ENCODE measurements at places on chromosomes 4 and X. TPM values are rescaled to one million over a fixed set of nuclear protein-coding genes. Genes with fewer than 3 reads are reported as not detected.

GRCh38 chrX:30141966-30142365 is 73.4 kb upstream of the MAGEB2 start:
- no peaks in the 10 kb centered on the region for H3K27me3 ChIP-seq
- H3K27ac ChIP-seq, result no peak overlapping the region
- H3K36me3 ChIP-seq, result no peaks in the 10 kb centered on the region
- H3K4me3 ChIP-seq, result no peak overlapping the region
- no peaks in the 10 kb centered on the region for H3K4me1 ChIP-seq

GRCh38 chr4:186192066-186192612 is 772 bp downstream of the CYP4V2 start:
- H3K4me1 ChIP-seq, result peaks cover 25% of the 10 kb centered on the region
- H3K36me3 ChIP-seq, result peaks cover 8% of the 10 kb centered on the region
- peak overlapping the region; percentile 85 for H3K4me3 ChIP-seq
- peak; percentile 50 for DNase-seq
- peak overlapping the region; percentile 85 for H3K27ac ChIP-seq
- peaks cover 7% of the 10 kb centered on the region for H3K27me3 ChIP-seq

- no peak overlapping the region for H3K4me3 ChIP-seq
- H3K27ac ChIP-seq, result no peak overlapping the region
- peaks cover 61% of the 10 kb centered on the region for H3K36me3 ChIP-seq
- H3K27me3 ChIP-seq, result no peaks in the 10 kb centered on the region
These were observed 95.0 kb downstream of the ZNF827 start for GRCh38 chr4:145843639-145844038.

- H3K4me1 ChIP-seq, result no peaks in the 10 kb centered on the region
- H3K27me3 ChIP-seq, result no peaks in the 10 kb centered on the region
- no peak for DNase-seq
- H3K4me3 ChIP-seq, result no peak overlapping the region
- H3K27ac ChIP-seq, result no peak overlapping the region
These were observed 559.6 kb upstream of the AMOT start for GRCh38 chrX:113400193-113400704.

The NKX6-1 gene
- not detected for total RNA-seq

The CORIN gene
- total RNA-seq, result 1.1 TPM

The DYNLT3 gene
- 13.0 TPM for total RNA-seq

DNA sequence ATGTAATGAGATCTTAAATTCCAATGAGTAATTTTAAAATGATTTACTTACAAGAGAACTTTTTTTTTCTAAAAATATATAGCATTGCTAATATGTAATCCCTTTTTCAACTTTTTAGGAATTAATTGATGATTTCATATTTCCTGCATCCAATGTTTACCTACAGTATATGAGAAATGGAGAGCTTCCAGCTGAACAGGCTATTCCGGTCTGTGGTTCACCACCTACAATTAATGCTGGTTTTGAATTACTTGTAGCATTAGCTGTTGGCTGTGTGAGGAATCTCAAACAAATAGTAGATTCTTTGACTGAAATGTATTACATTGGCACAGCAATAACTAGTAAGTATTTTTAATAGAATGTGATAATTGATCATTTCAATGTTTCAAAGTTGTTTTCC is 113.2 kb downstream of the USP9X start:
- H3K27ac ChIP-seq, result no peak overlapping the region
- H3K4me1 ChIP-seq, result no peaks in the 10 kb centered on the region
- no peak for DNase-seq
- no peak overlapping the region for H3K4me3 ChIP-seq
- peaks cover 32% of the 10 kb centered on the region for H3K36me3 ChIP-seq

DNA sequence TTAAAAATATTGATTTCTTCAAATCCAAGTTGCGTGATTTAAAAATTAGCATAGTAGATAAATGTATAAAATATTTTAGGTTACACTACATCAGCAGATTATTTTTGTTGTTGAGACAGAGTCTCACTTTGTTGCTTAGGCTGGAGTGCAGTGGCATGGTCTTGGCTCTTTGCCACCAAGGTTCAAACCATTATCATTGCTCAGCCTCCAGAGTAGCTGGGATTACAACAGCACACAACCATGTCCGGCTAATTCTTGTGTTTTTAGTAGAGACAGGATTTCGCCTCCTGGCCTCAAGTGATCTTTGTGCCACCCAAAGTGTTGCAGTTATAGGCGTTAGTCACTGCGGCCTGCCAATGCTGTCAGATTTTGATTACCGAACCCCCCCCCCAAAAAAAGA is 1390.5 kb upstream of the TENM3 start:
- H3K4me3 ChIP-seq, result no peak overlapping the region
- DNase-seq, result no peak
- H3K27me3 ChIP-seq, result no peaks in the 10 kb centered on the region

DNA sequence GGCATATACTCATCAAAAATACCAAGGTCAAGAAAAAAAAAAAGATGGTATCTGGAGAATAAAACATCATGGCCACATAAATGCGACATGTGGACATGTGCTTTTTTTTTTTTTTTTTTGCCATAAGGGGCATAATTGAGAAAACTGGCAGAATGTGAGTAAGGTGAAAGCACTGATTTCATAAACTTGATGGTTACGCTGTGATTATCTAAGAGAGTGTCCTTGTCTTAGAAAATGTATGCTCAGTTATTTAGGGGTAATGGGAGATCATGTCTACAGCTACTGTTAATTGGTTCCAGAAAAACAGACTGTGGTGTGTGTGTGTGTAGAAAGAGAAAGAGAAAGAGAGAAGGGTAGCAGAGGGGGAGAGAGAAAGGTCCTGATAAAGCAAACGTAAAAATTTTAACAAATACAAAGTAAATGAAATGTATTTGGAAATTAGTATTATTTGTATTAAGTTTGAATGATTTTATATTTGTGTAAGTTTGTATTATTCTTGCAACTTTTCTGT is 8.1 kb downstream of the DNAJB14 start:
- H3K27ac ChIP-seq, result no peak overlapping the region
- H3K4me3 ChIP-seq, result no peak overlapping the region
- H3K4me1 ChIP-seq, result peaks cover 6% of the 10 kb centered on the region
- no peak for DNase-seq

The GLOD5 gene
- not detected for total RNA-seq

DNA sequence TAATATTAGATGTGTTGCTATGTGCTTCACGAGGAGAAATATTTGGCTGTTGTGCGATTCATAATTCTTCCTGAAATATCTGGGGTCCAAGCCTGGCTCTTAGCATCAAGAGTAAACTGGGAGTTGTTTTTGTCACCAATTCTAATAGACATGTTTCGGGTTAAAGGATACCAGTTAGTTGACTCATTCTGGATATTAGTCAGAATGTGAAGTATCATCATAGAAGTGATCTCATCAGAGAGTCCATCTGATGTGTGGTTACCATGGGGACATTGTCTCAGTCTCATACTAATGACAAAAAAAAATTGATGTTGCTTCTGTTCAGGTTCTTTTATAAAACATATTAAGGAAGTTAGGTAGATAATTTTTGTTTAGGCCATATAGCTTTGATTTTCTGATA is 57.2 kb upstream of the MTMR1 start:
- no peak for DNase-seq
- H3K4me3 ChIP-seq, result no peak overlapping the region
- no peaks in the 10 kb centered on the region for H3K27me3 ChIP-seq
- H3K36me3 ChIP-seq, result peaks cover 3% of the 10 kb centered on the region
- peaks cover 12% of the 10 kb centered on the region for H3K4me1 ChIP-seq

DNA sequence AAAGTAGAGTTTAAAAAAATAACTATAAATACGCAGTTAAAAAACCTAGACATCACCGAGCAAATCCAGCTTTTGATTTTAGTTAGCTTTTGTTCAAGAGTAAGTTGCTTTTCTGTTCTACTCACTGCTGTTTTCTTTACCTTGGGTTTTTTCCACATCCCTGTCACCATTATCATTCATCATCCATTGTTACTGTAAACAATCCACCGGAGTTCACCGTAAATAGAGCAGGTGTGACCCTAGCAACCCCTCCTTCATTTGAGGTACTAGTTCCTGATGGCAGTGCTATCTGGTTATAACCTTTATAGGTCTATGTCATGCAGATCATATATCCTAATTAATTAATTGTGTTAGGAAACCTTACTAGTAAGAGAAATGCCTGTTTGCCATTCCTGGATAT is 43.0 kb upstream of the TEX13D start:
- no peak for DNase-seq
- H3K4me3 ChIP-seq, result no peak overlapping the region
- H3K4me1 ChIP-seq, result no peaks in the 10 kb centered on the region
- H3K27ac ChIP-seq, result no peak overlapping the region

DNA sequence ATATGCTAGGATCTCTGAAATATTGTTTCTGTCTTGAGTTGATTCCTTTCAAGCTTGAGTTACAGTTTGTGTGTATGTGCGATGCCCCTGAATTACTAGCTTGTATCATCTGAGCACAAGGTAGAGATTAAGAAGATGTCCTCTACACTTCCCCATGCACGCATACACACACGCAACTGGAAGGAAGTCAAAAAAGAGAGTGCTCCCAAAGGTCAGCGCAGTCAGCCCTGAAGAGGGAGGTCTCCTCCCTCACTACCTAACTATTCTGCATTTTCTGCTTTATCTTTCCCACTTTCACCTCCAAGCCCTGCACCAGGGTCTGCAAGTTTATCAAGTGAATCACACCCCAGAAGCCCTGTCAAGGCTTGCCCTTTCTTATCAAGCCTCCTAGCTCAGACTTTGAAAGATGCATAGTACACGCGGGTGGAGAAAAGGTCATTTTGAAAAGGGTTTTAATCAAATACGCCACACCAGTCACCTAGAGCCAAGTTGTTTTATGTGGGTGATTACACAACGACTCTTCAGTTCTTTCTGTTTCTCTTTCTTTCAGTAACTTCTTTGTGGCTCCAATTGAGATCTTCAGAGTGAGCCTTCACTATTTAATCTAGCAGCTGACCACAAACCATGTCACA is 127.7 kb downstream of the ASB9 start:
- H3K27ac ChIP-seq, result no peak overlapping the region
- DNase-seq, result no peak
- peaks cover 6% of the 10 kb centered on the region for H3K4me1 ChIP-seq
- H3K36me3 ChIP-seq, result no peaks in the 10 kb centered on the region
- H3K4me3 ChIP-seq, result no peak overlapping the region
- H3K27me3 ChIP-seq, result peaks cover 2% of the 10 kb centered on the region

- H3K4me1 ChIP-seq, result peaks cover 2% of the 10 kb centered on the region
- no peak overlapping the region for H3K27ac ChIP-seq
These were observed 220.0 kb downstream of the ENOX2 start for GRCh38 chrX:130682990-130683389.

GRCh38 chr4:175818406-175818805 is 6.3 kb upstream of the GPM6A start:
- DNase-seq, result no peak
- no peaks in the 10 kb centered on the region for H3K36me3 ChIP-seq
- no peak overlapping the region for H3K4me3 ChIP-seq
- H3K27ac ChIP-seq, result no peak overlapping the region
- H3K27me3 ChIP-seq, result no peaks in the 10 kb centered on the region
- H3K4me1 ChIP-seq, result no peaks in the 10 kb centered on the region

The XK gene
- total RNA-seq, result 0.51 TPM

The HAND2 gene
- total RNA-seq, result 34.3 TPM

DNA sequence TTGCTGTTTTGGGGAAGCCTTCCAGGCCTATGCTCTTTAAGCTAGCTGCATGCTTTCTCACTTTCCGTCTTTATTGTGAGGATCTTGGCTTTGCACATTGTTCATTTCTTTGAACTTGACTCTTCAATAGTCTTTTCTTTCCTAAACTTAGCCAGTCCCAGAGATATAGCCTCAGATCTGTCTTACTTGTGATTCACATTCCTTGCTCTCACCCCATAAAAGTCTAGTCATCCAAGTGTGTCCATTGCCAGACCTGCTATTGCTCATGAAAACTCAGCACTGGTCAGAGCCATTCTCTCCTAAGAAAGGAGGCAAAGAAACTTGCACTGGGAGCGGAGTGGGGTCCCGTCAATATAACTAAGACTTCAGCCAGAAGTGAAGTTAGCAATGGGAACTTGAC is 275.0 kb upstream of the CTSO start:
- H3K36me3 ChIP-seq, result no peaks in the 10 kb centered on the region
- H3K27me3 ChIP-seq, result no peaks in the 10 kb centered on the region
- DNase-seq, result no peak
- H3K4me3 ChIP-seq, result no peak overlapping the region
- H3K4me1 ChIP-seq, result peaks cover 12% of the 10 kb centered on the region
- H3K27ac ChIP-seq, result no peak overlapping the region

GRCh38 chr4:174663216-174663615 is 140.9 kb upstream of the HPGD start:
- no peak overlapping the region for H3K27ac ChIP-seq
- no peaks in the 10 kb centered on the region for H3K27me3 ChIP-seq
- H3K4me1 ChIP-seq, result no peaks in the 10 kb centered on the region
- DNase-seq, result no peak
- no peak overlapping the region for H3K4me3 ChIP-seq

- no peaks in the 10 kb centered on the region for H3K27me3 ChIP-seq
- no peaks in the 10 kb centered on the region for H3K4me1 ChIP-seq
These were observed 9.6 kb upstream of the GRSF1 start for GRCh38 chr4:70849291-70849690.

The GUCY1B1 gene
- total RNA-seq, result 18.6 TPM

DNA sequence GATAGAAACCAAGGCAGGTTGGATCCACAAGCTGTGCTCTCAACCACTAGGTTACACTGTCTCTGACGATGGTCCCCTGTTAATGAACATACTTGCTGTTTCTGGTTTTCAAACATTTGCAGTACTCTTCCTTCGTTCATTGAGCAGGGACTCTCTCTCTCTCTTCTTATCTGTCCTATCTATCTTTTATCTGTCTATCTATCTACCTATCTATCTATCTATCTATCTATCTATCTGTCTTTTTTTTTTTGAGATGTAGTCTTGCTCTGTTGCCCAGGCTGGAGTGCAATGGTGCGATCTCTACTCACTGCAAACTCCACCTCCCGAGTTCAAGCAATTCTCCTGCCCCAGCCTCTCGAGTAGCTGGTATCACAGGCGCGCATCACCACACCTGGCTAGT is 9.4 kb upstream of the CT47C1 start:
- H3K4me1 ChIP-seq, result peaks cover 9% of the 10 kb centered on the region
- H3K4me3 ChIP-seq, result no peak overlapping the region
- no peaks in the 10 kb centered on the region for H3K27me3 ChIP-seq
- H3K27ac ChIP-seq, result no peak overlapping the region
- no peak for DNase-seq

The ARX gene
- total RNA-seq, result not detected

DNA sequence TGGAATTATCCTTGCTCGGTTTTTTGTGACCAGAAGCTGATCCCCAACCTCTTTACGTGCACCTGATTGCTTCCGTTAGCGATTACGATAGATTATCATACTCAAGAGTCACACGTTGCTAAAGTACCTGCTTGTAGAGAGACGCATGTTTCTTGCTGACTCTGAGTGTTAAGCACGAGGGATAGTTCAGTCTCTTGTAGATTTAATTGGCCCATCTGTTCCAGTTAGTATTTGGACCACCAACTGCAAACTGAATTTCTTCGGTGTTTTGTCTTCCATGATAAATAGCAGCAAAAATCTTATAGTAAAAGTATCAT is 516 bp upstream of the COX18 start:
- H3K4me3 ChIP-seq, result peak overlapping the region; percentile 93
- DNase-seq, result no peak
- peaks cover 5% of the 10 kb centered on the region for H3K36me3 ChIP-seq
- H3K27ac ChIP-seq, result peak overlapping the region; percentile 99
- H3K4me1 ChIP-seq, result peaks cover 16% of the 10 kb centered on the region

The USP26 gene
- not detected for total RNA-seq

The XAGE5 gene
- not detected for total RNA-seq

The SLC2A9 gene
- 4.8 TPM for total RNA-seq
